ENCODE measurements at places on chromosomes 7 and 10. TPM values are rescaled to one million over a fixed set of nuclear protein-coding genes. Genes with fewer than 3 reads are reported as not detected.

Gene ZNF789
- total RNA-seq, result 4.7 TPM

Gene OR2A5
- not detected for total RNA-seq

Gene UNC5B
- 11.4 TPM for total RNA-seq

Gene NFE2L3
- 0.63 TPM for total RNA-seq

Gene MAP3K8
- 6.9 TPM for total RNA-seq

Gene PEX1
- 14.7 TPM for total RNA-seq

Gene LIPN
- not detected for total RNA-seq

Gene GPNMB
- 264 TPM for total RNA-seq

Gene EPO
- total RNA-seq, result not detected

Gene OR6B1
- total RNA-seq, result not detected

Gene OR9A2
- not detected for total RNA-seq

Gene WAC
- total RNA-seq, result 29.4 TPM
